ENCODE measurements at places on chromosomes 16 and 17.

GRCh38 chr16:68790130-68790761 is 53.1 kb upstream of the TANGO6 start:
- no peak for DNase-seq

GRCh38 chr16:57147381-57148221 is 38.2 kb downstream of the PSME3IP1 start:
- DNase-seq, result peak; percentile 67

- peak; percentile 47 for DNase-seq
These were observed 18.4 kb downstream of the BAIAP2 start for GRCh38 chr17:81053041-81053970.

GRCh38 chr16:22192261-22193062 is 13.6 kb upstream of the EEF2K start:
- DNase-seq, result peak; percentile 76

DNA sequence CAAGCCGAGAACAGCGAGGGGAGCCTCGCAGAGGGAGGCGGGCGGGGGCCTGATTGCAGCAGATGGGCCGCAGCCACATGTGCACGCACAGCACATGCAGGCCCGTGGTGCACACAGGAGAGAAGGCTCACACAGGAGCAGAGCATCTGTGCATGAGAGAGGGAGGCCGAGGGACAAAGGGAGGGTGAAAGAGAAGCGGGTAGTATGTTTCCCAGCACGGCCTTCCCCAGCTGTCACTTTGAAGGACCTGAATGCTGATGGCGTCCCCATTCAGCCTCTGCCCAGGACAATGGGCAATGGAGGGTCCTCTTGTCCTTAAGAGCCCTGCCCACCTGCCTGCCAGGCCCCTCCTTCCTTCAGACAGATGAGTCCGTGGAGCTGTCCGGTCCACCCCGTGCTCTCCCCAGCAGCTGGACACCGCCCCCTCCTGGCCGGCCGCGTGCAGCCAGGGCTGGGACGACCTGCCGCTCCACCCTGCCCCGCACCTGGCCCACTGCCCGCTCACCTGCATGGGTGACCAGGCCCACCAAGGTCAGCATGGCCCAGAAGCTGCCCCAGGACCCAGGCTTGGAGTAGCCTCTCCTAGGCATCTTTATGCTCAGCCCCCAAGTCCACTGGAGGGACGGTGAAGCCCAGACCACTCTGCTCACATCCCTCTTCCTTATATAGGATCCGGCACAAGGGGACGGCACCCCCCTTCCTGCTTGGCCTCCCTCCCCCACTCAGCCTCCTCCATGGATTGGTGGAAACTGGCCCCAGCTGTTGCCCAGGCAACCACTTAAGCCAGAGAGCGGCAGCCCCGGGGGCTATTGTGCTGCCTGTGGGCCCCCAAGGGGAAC is at the start of gene BTBD17:
TSS of gene BTBD17 (minus strand) at position 639 of the 839 bp plus-strand sequence. CDS start at position 590, 49 bp downstream.
- DNase-seq, result peak; percentile 54
